ENCODE measurements at places on chromosomes 1 and 21. TPM values are rescaled to one million over a fixed set of nuclear protein-coding genes. Genes with fewer than 3 reads are reported as not detected.

Gene CRYBG2
- 2.8 TPM for total RNA-seq

Gene FCAMR
- not detected for total RNA-seq

GRCh38 chr1:43241413-43241836, 28.4 kb upstream of the TMEM125 start:
- no peak for DNase-seq

- no peak for DNase-seq
Observed at GRCh38 chr1:235553112-235553551, 48.9 kb upstream of the B3GALNT2 start.

- no peak for DNase-seq
Observed at GRCh38 chr1:213335084-213335483, 284.0 kb downstream of the RPS6KC1 start.

DNA sequence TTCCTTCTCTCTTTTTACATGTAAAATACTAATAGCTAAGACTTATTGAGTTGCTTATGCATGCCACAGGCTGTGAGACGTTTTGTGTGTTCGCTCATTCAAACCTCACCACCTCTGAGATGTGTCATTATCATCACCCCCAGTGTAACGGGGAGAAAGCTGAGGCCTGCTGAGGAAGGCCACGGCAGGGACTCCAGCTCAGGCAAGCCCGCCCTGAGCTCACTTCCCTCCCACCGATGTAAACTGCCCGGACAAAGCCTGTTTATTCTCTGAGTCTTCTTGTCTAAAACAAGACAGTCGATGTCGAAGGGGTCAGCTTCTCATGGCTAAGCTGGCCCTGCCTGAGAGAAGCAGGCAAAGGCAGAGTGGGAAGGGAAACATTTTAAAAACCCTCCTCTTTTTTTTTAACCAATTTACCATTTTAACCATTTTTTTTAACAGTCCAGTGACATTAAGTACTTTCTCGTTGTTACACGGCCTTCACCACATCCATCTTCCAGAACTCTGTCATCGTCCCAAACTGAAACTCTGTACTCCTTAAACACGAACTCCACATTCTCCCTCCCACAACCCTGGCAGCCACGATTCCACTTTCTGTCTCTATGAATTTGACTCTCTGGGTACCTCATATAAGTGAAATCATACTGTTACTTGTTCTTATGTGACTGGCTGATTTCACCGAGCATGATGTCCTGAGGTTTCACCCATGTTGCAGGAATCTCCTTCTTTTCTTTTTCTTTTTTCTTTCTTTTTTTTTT, 204.8 kb upstream of the GALNT2 start:
- DNase-seq: no peak

DNA sequence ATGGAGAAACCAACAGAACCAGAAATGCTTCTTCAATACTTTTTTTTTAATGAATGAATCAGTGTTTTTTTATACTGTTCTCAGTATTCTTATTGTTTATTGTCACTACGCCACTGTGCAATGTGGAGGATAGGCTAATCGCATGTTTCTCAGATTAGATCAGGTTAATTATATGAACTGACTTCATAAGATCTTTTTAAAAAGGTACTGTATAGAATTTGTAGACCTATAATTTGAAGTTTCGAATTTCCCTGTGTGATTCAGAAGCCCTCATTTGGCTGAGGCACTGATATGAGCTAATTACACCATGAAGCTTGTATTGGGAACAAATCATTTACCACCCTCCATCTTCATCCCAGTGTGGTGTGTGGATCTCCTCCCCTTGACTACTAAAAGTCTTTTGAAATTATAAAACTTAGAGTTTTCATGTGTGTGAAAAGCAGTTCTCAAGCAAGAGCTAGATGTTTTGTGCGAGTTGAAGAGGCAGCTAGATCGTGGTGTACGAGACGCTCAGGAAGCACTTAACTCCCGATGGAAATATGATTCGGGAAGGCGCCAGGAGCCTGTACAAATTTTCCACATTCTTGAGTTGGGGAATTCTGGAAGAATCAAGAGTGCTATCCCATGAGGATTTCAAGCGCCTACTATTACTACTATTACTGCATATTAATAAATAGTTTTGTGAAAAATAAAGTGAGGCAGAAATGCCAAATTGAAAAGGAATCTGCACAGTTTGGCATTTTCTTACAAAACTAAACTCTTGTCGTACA, 52.1 kb upstream of the KCNE2 start:
- no peak for DNase-seq

DNA sequence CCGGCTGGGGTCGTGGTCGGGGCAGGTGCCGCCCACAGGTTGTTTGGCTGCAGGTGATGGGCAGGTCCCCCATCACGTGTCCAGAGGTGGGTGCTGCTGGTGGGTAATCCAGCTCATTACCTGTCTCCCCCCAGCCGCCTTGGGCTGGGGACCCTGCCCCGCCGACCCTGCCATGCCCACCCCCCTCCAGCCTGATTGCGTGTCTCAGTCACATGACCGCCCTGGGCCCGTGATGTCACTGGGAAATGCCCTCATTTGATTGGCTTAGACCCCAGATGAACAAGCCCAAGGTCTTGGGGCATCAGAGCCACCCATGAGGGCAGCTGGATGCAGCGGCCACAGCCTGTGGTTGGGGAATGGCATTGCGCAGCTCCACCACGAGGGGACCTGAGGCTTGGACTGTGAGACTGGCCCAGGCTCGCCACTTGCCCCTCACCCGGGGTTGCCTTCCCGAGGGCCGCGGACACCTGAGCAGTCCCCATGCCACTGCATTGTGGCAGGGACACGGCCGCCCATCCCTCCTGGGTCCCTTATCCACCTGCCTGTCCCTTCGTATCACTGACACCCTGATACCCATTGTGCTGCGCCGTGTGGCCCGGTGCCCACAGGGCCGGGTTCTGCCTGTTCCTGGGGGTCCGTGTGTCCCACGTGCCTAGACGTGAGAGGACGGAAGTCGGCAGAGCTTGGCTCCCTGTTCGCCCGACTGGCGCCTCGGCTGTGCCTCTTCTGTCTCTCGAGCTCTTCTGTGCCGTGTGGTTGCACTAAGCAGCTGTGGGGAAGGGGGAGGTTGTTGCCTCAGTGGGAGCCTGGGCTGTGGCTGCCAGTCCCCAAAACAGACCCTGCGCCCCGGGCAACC, 68.0 kb downstream of the FAAP20 start:
- no peak for DNase-seq

- no peak for DNase-seq
Observed at GRCh38 chr1:97017895-97018294, 296.3 kb downstream of the PTBP2 start.

DNA sequence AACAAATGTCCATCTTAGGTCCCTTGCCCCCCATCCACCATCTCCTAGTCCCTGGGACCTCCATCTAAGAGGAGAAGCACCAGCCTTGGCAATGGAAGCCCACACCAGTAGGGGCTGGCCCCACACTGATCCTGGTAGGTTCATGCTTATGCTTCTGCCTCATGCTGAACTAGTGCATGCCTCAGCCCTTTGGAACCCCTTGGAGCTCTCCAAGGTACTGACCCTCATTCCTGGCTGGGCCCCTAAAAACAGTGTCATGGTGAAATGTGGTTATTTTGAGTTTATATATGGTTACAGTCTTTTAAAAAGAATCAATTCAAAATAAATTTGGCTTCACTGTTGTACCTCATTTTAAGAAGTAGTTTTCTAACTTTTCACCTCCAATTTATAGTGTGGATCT, 108.3 kb downstream of the HIVEP3 start:
- DNase-seq: no peak

- DNase-seq: no peak
Observed at GRCh38 chr1:70025052-70025451, 180.3 kb downstream of the LRRC40 start.

- DNase-seq: no peak
Observed at GRCh38 chr1:47662068-47662467, 224.2 kb downstream of the FOXD2 start.
